T1000 (cell line): ENCODE measurements at places on chromosomes 12 and 14.

GRCh38 chr14:75711796-75712211 lies 50.8 kb downstream of the TTLL5 start:
- peak; percentile 74 for DNase-seq

DNA sequence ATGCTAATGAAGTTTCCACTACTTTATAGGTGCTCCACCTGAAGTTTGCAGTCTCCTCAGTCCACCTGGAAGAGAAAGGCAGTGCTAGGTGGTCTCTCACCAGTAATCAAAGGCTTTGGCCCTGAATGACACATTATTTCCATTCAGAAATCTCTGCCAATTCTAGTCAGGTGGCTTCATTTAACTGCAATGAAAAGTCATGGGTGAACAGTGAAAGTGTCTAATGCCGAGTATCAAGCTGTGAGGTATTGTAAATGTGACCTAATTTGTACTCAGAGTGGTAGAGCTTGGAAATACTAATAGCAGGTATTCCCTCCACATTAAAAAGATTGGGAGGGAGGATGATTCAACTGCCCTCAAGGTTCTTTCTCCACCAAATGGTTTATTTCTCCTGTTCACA lies 220.9 kb upstream of the LRFN5 start:
- no peak for DNase-seq

DNA sequence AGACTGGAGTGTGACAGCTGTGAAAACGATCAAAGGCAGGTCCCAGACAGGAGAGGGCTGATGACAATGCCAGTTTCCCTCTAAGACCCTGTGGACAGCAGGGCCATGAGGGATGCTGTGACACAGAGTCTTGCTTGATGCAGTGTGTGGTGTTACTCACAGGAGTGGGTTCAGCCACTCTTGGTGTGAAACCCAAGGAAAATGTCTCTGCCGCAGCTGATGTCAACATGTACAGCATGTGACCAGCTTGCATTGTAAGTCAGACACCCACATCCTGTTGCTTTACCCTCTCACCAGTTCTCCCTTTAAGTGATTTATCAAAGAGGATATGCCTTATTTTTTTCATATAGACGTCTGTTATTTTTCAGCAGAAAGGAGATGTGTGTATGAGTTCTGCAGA lies 268.6 kb downstream of the BTG1 start:
- DNase-seq, result no peak

GRCh38 chr14:92570674-92571262 lies 57.2 kb downstream of the RIN3 start:
- no peak for DNase-seq

DNA sequence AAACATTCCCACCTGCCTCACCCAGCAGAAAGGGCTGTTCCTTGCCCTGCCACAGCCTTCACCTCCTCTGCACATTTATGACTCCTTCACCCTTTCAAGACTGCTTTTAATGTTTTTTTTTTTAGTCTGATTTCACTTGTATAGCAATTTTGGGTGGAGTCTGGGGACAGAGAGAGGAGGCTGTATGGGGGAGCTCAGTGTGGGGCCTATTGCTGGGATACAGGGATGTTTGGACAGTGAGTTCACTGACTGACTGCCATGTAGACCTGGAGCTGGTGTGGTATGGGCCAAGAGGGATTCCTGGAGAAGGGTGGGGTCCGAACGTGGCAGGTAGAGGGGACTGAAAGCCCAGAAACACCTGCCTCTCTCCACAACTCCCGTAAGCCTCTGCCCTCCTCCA lies 1.9 kb upstream of the KRT85 start:
- no peak for DNase-seq

DNA sequence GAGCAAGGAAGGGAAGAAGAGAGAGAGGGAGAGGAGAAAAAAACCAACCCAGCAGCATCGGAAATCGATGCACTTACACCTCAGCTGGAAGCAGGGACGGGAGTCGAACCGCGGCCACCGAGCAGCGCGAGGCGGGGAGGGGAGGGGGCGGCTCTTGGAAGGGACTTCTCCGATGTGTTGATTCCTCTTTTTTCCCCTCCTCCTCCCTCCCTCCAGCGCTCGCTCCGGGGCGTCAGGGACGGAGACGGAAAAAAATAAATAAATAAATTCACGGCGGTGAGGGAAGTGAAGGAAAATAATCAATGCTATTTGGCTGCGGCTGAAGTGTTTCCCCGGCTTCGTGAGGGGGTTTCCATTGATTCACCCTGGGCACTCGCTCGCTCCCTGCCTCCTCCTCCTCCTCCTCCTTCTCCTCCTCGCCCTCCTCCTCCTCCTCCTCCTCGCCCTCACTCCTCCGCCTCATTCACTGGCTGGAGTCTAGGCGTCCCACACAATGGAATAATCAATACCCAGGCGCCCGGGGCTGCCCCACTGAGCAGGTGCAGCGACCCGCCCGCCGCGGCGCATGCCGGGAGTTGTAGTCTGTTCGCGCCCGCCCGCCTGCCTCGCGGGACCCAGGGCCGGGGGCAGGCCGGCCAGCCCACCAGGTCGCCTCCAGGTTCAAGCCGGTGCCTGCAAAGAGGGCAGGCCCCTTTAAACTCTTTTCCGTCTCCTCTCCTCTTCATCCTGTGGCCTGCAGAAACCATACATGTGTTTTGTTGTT lies at the start of gene ZFHX2:
ZFHX2 (minus strand) TSS at position 500 of the 763 bp plus-strand sequence. CDS start 16,440 bp downstream, outside the sequence.
- peak; percentile 69 for DNase-seq

DNA sequence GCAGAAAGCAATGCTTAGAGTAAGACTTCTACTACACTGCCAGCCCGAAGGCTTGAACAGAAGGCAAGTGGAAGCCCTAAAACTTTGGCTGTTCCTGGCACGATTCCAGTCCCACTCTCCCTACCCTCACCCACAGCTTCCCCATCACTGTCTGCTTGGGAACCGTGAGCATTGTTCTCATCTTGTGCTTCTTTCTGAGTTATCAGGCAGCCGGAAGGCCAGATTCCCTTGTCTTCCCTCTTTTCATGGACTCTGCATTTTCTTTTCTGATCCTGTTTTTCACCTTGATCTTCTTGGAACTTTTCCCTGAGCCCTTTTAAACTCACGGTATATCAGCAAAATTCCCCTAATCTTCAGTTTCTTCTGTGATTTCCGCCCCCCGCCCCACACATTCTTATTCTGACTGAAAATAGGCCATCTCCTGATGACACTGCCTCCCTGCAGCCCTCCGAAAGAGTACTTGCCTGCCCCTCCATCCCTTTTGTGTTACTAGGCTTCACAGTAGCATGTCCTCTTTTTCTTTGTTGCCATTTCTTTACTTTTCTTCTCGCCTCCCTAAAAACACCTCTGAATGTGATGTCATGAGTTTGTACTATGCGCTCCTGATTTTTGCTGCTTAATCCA lies 29.9 kb downstream of the RCOR1 start:
- no peak for DNase-seq

GRCh38 chr12:64383675-64384074 lies 6.9 kb downstream of the C12orf56 start:
- no peak for DNase-seq

- DNase-seq, result no peak
Observed at GRCh38 chr12:58346032-58346632, 404.8 kb downstream of the ATP23 start.

DNA sequence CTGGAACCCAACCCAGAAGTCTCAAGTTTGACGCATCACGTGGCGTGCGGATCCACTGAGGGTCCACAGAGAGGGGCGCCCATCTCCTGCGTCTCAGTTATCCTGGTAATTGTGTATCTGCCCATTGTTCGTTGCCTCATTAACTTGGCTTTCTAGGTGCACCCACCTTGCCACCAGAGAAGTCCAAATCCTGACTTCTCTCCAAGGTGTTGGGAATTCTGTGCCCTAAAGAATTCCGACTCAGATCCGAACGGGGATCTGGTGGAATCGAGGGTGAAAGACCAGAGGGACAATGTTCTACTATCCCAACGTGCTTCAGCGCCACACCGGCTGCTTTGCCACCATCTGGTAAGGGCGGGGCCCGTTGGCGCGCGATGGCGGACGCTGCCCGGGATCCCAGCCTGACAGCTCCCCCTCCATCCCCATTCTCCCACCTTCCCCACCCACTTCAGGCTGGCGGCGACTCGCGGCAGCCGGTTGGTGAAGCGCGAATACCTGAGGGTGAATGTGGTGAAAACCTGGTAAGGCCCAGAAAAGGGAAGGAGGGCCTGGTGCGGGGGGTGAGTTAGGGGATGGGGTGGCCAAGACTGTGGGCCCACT lies 481 bp downstream of the REC8 start:
- no peak for DNase-seq

DNA sequence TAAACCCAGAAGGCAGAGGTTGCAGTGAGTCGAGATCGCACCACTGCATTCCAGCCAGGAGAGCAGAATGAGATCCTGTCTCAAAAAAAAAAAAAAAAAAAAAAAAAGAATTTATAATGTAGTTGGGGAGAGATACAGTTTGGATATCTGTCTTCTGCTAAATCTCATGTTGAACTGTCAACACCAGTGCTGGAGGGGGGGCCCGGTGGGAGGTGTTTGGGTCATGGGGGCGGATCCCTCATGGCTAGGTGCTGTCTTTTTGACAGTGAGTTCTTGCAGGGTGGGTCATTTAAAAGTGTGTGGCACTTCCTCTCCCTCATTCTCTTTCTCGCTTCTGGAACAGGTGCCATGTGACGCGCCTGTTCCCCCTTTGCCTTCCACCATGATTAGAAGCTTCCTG lies 32.8 kb downstream of the CLIP1 start:
- no peak for DNase-seq

GRCh38 chr12:78797196-78797931 lies 67.2 kb upstream of the SYT1 start:
- no peak for DNase-seq

DNA sequence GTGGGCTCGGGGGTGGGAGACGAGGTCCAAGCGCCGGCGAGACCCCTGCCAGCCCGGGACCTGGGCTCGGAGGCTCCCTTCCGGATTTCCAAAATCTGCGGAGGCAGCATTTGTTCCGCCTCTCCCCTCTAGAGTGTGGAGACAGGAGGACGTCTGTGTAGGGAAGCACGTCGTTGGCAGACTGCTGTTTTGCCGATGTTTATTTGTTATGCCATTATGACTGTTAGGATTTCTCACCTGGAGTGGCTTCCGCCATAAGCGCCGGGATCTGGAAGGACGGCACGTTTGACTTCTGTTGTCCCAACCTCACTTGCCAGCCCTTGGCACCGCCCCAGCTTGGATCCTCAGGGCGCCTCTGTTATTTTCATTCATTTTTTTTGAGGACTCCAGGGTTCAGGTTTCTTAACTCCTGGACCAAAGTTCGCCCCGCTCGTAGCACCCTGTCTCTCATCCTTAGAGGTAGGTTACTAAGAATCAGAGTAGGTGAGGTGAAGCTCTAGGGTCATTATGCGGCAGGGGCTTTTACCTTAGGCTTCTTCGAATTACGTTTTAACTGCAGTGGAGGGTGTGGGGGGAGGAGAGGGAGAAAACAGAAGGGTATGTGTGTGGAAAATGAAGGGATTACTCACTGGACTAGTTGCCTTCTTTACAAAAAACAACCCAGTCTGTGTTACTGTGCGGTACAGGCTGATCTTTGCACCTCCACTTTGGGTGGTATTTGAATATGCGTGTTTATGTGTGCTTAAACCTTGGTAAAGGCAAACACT lies 547 bp upstream of the PYGL start:
- DNase-seq, result no peak

DNA sequence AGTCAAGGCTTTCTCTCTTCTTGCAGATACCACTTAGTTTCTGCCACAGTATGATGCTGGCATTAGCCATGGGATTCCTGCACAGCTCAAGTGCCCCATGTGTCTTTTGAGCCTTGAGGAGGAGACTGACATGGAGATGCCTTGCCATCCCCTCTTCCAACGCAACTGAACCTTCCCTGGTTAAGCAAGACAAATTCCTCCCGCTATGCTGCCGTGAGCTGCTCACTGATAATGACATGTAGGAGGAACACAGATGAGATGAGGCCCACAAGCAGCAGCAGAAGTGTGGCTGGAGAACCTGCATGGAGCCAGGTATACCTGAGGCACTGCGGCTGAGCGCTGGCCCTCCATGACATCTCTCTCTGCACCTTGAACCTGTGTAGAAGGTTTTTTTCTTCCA lies 15.4 kb upstream of the PPP1R1A start:
- DNase-seq, result no peak

- DNase-seq, result no peak
Observed at GRCh38 chr14:63276492-63277342, 42.0 kb downstream of the GPHB5 start.

- no peak for DNase-seq
Observed at GRCh38 chr12:12883369-12884001, 7.9 kb upstream of the GPRC5A start.

GRCh38 chr12:92560713-92561542 lies 141.9 kb upstream of the PLEKHG7 start:
- DNase-seq, result no peak

DNA sequence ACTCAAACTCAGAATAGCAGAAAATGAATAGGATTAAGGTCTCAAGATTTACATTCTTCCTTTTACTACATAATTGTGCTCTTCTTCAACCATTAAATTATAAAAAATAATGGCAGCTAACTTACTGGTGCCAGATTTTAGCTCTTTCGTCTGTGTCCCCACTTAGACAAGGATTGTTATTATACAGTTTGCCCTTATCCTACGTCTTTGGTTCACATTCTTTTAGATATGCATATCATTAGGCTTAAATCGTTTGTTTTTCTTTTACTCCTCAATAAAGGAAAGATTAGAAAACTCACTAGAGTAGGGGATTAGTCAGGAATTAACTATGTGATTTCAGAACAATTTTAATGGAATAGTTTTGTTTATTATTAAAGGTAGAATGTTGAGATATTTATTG lies 129.6 kb upstream of the GARIN2 start:
- no peak for DNase-seq

- DNase-seq, result no peak
Observed at GRCh38 chr12:10853776-10854175, 4.5 kb upstream of the PRR4 start.

DNA sequence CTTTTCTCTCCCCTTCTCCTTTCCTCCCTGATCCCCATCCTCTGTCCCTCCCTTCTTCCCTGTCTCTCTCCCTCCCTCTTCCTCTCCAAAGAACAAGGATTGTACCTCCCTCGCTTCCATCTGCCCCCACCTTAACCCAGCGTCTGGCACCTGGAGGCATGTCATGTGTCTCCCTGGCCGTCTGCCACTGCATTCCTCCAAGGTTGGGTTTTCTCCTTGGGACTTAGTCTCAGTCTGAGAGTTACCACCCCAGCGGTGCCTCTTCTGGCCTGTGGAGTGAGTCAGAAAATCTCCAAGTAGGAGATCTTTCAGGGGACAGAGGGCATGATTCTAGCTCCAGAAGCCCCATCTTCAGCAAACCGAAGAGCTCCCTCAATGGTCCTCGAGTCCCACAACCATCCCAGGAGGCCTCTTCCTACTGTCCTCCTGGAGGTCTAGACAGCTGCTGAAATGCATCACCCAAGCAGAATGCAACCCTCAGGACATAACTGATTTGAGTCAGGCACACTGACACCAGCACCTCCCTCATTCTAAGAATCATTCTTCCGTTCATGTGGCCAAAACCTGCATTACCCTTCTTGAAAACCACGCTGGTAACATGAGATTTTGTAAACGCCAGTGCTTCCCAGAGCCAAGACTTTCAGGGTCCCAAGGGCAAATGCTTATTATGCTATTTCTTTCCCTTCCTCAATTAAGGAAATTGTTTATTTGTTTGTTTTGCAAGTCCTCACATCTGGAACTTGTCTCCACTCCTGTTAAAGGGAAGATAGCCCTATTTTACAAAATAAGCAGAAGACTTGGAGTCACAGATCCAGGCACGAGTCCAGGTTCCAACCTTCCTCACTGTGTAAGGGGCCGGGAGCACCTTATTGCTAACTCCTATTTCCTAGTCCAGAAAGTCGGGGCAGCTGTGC lies 463.2 kb downstream of the BCL11B start:
- DNase-seq, result no peak
